Muscle of back (tissue), 13 donors: ENCODE measurements at places on chromosomes 13 and 19.

- DNase-seq: no peak
Observed at GRCh38 chr19:36987091-36987490, 71.0 kb downstream of the ZNF568 start.

GRCh38 chr13:53490752-53491151 lies 462.1 kb downstream of the OLFM4 start:
- no peak for DNase-seq

DNA sequence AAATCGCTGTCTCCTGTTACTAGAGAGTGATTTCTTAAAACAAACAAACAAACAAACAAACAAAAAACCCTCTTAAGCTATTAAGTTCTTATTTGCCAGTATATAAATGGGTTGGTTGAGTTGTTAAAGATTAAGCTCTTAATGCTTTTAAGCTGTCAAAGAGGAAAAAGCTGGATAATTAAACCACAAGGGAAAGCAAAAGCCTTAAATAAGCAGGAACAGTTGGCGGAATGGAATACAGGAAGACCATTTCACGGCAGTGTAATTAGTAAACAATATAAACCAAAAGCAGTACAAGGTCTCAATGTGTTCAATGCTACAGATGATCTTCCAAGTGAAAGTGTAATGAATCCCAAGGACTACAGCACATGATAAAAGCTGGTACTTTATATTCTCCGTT lies 32.2 kb upstream of the GGACT start:
- DNase-seq: no peak

GRCh38 chr19:35509861-35510625 lies 3.4 kb downstream of the DMKN start:
- no peak for DNase-seq

- no peak for DNase-seq
Observed at GRCh38 chr13:44281252-44282000, 92.2 kb upstream of the SERP2 start.
